ENCODE measurements at places on chromosomes 7 and 10.

DNA sequence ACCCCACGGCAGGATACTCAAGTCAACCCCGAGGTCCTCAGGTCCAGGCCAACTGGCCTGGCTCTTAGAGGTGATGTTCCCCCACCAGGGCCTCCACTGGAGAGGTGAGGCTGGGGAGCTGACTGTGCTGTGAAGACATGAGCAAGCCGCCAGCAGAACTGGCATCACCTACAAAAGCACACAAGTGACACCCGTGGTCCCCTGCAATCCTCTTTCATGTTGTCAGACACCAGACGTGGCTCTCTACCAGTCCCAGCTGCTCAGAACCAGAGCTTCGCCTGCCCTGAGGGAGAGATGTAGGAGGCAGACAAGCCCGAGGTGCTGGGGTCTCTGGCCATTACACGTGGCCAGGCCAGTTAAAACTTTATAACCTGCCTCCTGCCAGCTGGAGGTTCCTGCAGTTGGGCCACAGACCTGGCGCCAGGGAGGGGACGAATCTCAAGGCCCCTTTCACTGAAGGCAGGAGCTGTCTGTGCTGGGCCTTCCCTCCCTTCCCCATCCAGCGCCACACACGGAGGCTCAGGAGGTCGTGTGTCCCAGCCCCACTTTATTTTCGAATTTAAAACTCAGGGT is 2.2 kb downstream of the COMTD1 start:
- no peak for DNase-seq

GRCh38 chr10:110859973-110860376 is 11.8 kb upstream of the PDCD4 start:
- no peak for DNase-seq

- DNase-seq: no peak
These were observed 83.0 kb upstream of the ADRB1 start for GRCh38 chr10:113960617-113961181.

GRCh38 chr7:11592699-11593098 is 239.3 kb downstream of the THSD7A start:
- DNase-seq: no peak

DNA sequence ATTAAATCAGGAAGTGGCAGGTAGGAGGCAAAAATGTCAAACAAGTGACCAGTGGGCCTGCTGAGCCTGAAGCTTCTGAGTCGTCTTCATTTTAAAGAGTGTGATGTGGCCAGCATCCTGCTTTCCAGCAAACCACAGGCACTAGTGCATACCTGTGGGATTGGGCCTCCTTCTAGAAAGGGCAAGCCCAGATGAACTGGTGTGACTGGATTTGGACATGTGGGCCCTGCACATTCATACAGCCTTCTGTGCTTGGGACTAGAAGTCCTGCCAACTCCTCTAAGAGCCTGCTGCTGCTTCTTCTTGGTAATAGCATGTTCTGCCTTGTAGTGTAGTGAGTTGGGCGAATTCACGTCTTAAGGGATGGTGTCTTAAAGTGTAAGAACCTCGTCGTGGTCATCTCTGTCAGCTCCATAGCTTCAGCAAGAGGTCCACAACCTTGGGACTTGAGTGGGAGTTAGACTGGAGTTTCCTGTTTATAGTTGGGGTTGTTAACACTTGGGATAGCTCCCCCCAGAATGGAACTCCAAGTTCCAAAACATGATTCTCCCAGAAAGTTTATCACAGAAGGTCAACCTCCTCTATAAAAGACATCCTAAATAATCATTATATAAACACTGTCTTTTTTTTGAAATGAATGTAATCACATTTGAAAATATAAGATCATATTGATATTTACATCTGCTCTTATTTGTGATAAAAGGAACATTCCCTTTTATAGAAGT is 11.2 kb downstream of the BMPER start:
- DNase-seq: no peak

- peak; percentile 34 for DNase-seq
These were observed 148.8 kb downstream of the HECW1 start for GRCh38 chr7:43260980-43261878.

DNA sequence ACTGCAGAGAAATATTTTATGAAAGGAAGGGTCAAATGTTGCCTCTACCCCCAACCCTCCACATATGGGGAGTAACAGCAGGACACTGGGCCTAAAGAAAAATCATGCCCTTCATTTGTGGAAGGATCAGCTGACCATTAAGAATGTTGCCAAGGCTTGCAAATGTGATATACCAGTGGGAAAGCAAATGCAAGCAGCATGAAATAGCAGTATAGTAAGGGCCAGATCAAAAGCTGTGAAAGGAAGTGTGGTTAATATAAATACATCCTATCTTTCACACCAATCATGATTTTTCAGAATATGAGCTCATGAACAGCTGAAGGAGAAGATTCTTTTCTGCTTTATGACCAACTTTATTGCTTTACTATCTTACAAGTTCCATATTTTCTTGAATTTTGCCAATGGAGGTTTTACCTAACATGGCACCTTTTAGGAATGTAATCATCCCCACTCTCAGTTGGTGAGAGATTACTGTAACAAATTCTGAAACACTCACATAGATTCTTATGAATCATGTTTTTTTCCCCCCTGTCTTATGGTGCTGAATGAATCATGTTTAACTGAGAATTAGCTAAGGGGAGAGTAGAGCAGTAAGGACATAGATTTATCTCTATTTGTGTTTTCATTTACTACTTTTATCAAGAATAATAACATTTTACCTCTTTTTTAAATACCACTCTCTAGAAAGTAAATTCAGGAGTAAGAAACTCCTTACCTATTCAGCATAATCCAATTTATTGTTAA is 12.1 kb upstream of the ATAD1 start:
- DNase-seq: no peak

GRCh38 chr10:11017000-11017569 is 587 bp upstream of the CELF2 start:
- DNase-seq: no peak

- no peak for DNase-seq
These were observed 159.4 kb downstream of the ADARB2 start for GRCh38 chr10:1577945-1578344.

DNA sequence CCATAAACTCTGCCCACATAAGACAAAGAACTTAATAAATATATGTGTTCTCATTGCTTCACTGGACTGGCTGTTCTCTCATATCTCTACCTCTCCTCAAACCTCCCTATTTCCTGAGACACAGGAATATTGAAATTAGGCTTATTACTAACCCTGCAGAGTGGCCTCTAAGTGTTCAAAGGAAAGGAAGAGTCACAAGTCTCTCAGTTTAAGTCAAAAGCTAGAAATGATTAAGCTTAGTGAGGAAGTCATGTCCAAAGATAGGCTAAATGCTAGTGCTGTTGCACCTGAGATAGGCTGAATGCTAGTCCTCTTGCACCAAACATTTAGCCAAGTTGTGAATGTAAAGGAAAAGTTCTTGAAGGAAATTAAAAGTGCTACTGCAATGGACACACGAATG is 41.1 kb downstream of the GNAI1 start:
- no peak for DNase-seq

- DNase-seq: no peak
These were observed 13.2 kb downstream of the OSBPL3 start for GRCh38 chr7:24966802-24967201.

GRCh38 chr10:124648738-124649137 is 95.4 kb downstream of the FAM53B start:
- DNase-seq: peak; percentile 30

GRCh38 chr10:43086321-43086942 is 9.6 kb downstream of the RET start:
- DNase-seq: no peak

- DNase-seq: no peak
These were observed 234.3 kb downstream of the COBL start for GRCh38 chr7:51082096-51082840.

- DNase-seq: no peak
These were observed 40.9 kb downstream of the BMPER start for GRCh38 chr7:33946094-33946699.

DNA sequence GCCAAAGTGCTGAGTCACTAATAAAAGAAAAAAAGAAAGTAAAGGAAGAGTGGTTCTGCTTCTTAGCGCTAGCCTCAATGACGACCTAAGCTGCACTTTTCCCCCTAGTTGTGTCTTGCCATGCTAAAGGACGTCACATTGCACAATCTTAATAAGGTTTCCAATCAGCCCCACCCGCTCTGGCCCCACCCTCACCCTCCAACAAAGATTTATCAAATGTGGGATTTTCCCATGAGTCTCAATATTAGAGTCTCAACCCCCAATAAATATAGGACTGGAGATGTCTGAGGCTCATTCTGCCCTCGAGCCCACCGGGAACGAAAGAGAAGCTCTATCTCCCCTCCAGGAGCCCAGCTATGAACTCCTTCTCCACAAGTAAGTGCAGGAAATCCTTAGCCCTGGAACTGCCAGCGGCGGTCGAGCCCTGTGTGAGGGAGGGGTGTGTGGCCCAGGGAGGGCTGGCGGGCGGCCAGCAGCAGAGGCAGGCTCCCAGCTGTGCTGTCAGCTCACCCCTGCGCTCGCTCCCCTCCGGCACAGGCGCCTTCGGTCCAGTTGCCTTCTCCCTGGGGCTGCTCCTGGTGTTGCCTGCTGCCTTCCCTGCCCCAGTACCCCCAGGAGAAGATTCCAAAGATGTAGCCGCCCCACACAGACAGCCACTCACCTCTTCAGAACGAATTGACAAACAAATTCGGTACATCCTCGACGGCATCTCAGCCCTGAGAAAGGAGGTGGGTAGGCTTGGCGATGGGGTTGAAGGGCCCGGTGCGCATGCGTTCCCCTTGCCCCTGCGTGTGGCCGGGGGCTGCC is at the start of gene IL6:
TSS of gene IL6 (plus strand) at position 294 of the 807 bp plus-strand sequence. CDS start at position 357, 63 bp downstream.
- DNase-seq: no peak

DNA sequence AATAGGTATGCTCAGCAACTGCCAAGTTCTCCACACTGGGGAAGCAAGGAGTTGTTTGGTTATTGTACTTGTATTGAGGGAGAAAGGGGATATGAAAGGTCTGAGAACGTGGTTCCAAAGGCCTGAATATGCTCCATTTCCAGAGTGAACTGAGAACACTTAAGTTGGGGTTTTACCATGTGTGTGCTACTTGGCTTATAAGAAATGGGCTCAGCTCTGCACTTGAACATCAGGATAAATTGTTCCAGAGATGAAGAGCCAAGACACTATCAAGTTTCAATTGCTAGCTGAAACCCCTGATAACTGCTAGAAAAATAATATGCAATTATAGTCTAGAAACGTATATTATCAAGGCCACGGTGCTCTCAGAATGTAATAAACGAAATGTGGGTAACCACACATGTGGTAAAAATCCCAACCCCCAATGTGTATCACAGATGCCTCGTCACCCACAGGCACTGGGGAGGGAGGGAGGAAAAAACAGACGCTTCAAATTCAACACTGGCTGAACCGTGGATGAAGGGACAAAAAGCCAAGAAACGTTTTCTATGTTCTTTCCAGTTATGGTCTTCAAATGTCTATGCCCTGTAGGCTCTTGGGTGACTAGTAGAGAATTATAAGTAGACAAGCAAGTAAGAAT is 16.3 kb downstream of the ELMO1 start:
- no peak for DNase-seq

- DNase-seq: no peak
These were observed 31.9 kb downstream of the SH2B2 start for GRCh38 chr7:102318482-102318971.

DNA sequence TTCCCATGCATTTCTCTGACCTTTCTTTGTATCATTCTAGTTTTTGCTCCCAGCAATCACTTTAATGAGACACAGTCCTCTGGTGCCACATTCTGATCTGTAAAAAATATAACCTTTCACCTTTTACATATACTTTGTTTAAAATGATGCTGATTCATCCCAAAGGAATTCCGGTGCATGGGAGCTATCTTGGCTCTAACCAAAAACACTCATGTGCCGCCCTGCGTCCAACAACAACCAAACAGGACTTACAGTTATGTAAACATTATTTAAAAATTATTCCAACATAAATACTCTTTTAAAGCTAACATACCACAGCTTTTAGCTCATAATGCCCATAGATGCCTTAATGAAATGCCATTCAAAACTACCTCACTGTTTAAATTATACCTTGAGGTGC is 7.7 kb upstream of the OPALIN start:
- DNase-seq: no peak

DNA sequence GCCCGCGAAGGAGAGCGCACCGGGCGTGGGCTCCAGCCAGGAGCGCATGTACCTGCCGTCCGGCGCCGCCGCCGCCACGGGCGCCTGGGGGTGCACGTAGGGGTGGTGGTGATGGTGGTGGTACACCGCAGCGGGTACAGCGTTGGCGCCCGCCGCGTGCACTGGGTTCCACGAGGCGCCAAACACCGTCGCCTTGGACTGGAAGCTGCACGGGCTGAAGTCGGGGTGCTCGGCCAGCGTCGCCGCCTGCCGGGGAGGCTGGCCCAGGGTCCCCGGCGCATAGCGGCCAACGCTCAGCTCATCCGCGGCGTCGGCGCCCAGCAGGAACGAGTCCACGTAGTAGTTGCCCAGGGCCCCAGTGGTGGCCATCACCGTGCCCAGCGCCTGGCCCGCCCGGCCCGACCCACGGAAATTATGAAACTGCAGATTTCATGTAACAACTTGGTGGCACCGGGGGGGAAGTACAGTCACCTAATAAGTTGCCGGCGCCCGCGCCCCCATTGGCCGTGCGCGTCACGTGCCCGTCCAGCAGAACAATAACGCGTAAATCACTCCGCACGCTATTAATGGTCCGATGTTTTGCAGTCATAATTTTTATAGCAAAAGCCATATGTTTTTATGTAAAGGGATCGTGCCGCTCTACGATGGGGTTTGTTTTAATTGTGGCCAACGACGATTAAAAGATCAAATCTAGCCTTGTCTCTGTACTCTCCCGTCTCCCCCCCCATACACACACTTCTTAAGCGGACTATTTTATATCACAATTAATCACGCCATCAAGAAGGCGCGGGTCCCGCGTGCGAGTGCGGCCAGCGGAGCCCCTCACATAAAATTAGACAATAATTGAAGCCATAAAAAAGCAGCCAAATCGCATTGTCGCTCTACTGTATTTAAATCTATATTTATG is at the start of gene HOXA9:
TSS of gene HOXA9 (minus strand) at position 449 of the 907 bp plus-strand sequence. CDS start at position 369, 80 bp downstream.
- no peak for DNase-seq

DNA sequence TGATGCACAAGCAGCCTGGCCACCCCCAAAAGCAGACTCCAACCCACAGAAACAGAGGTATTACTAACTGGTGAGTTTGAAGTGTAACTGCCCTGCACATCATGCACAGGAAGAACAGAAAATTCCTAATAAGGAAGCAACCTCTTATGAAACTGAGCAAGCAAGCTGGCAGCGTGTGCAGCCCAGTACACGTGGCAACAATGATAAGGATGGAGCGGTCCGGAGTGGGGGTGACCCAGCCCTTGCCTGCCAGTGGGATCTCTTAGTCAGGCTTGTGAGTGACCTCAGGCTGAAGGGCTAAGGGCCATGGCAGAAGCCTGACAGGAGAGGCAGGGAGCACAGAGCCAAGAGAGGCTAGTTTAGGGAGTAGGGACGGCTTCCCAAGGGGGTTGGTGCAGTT is 22.1 kb upstream of the AOAH start:
- DNase-seq: no peak

DNA sequence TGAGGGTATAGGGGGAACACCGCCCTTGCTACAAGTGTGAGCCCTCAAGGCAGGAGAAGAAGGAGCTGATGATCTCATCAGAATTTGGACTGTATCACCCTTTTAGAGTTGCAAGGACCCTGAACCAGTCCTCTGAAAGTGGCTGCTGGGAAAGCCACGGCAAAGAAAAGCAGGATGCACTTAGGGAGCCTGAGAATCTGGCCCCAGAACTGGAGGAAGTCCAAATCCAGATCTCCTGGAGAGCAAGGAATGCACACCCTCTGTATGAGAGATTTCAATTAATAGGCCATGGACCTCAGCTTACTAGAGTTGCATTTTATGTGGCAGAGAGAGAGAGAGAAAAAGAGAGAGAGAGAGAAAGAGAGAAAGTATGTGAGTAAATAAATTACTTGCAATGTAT is 662.9 kb downstream of the CCSER2 start:
- no peak for DNase-seq

GRCh38 chr7:24721481-24722001 is 35.7 kb downstream of the GSDME start:
- DNase-seq: no peak

All from activated CD8-positive, alpha-beta memory T cell treated with anti-CD3 and anti-CD28 coated beads for 4 hours (primary cell).